ENCODE measurements at places on chromosomes 16 and 17. TPM values are rescaled to one million over a fixed set of nuclear protein-coding genes. Genes with fewer than 3 reads are reported as not detected.

The FBXW10B gene
- 0.73 TPM for polyA plus RNA-seq

The DPEP1 gene
- polyA plus RNA-seq: 6.9 TPM

The GSG1L2 gene
- polyA plus RNA-seq: not detected

The SCNN1B gene
- polyA plus RNA-seq: 2.5 TPM

The FLOT2 gene
- 129 TPM for polyA plus RNA-seq

The SPATA22 gene
- polyA plus RNA-seq: 0.63 TPM

The CHAD gene
- 13.6 TPM for polyA plus RNA-seq

The MED9 gene
- polyA plus RNA-seq: 22.7 TPM
